ENCODE measurements at places on chromosomes 1 and 21.

DNA sequence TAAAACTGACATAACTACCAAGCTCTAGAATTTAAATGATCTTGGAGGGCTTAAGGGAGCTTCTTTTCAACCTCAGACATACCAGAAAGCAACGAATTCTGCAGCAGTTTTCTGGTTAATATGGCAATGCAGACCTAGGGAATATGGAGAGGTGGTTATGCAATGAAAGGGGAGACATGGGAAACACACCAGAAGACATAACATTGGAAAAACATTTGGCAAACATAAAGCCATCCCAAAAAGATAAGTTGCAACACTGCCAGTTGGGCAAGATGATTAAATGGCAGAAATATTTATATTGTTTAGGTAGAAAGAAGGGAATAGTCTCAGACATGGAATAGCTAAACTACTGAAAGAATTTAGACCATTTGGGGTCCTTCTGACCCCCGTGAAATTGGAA, 104.5 kb downstream of the KCNJ6 start:
- no peak for DNase-seq

DNA sequence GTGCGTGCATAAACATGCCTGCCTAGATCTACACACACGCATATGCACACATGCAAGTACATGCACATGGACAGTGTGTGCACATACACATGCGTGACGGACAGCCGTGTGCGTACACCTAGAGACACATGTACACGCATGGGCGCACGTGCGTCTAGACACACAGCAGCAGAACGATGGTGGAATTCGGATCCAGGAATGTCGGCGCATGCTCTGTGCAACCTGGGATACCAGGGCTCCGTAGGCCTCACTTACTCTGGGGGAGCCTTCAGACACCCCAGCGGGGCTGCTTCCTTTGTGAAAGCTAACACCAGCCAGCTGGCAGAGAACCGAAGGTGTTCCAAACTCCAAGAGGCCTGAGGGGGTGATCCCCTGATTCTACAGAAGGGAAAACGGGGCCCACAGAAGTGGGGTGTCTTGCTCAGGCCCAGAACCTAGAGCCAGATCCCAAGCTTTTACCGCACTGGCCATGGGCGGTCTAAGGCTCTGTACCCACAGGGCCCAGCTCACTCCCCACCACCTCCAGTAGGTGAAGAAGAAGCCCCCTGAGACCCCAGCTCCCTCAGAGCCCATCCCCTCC, 27.4 kb upstream of the ARHGEF16 start:
- DNase-seq = no peak

GRCh38 chr21:14694817-14695216, 148.7 kb upstream of the SAMSN1 start:
- no peak for DNase-seq

- DNase-seq = no peak
Observed at GRCh38 chr1:223489439-223489838, 96.2 kb downstream of the CCDC185 start.

DNA sequence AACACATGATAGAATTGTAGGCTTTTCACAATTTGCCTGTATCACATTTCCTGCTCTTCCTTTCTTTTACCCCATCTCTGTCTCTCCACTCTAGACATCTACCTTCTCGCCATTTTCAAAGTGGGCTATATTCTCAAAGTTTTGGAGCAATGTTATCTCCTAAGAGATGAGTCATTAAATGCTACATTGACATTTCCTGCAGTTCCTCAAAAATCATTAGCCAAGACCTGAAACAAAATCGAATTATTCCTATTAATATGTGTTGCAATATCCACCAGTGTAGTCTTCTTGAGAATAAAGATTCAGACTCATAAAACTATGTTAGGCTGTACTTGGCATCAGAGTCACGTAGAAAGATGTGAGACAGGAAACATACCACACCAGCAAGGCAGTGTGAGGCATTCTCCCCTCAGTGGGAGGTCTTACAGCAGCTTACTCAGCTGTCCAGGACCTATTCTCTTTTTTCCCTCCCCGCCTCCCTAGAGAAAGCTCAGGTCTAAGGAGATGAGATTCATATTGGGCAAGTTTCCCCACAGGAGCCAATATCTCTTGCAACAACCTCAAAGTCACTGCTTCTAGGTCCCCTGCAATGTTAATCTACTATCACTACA, 38.8 kb downstream of the FRRS1 start:
- DNase-seq = no peak

DNA sequence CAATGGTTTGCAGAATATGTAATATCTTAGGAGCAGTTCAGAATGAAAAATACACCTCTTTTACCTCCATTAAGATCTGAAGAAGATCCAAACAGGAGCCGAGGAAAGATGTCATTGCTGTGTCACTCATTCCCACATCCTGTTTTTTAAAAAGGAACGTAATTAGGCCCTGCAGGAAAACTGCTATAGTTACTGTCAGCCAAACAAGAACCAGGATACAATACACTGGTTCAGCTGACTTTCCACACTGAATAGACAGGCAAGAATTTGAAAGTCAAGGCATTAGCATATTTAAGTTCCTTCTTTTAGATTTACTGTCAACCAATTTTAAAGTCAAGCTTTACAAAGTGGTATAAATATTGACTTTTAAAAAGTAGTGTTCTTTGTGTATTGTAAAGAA, 63.8 kb downstream of the IARS2 start:
- no peak for DNase-seq

DNA sequence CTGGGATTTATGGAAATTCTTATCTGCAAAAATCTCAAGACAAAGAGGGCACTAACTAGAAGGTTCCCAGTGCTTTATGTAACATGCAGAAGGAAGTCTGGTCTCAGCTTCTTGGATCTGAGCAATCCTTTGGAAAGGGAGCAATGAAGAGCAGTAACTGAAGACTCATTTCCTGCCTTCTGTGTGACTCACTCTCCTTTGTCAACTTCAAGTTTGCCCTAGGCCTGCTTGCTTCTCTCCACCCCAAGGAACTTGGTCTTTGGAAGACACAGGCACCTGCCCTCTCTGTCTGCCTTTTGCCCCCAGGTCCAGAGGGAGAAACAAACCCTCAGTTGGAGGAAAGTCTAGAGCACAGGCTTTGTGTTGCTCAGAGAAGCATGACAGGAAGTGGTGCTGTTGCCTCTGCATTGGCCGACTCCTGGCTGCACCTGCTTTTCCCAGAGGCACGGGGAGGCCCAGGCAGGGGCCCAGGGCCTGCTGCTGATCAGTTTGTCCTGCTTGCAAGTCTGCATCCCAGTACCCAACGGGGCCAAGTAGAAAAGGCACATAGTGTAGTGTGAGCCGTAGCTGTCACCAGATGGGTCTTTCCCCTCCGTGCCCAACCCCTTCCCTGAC, 137.2 kb downstream of the DHRS3 start:
- DNase-seq = no peak

GRCh38 chr1:155173478-155174323, at the start of gene TRIM46:
Gene TRIM46 (plus strand): TSS chr1:155173849. CDS start chr1:155173967, 118 bp downstream.
- peak; percentile 53 for DNase-seq

DNA sequence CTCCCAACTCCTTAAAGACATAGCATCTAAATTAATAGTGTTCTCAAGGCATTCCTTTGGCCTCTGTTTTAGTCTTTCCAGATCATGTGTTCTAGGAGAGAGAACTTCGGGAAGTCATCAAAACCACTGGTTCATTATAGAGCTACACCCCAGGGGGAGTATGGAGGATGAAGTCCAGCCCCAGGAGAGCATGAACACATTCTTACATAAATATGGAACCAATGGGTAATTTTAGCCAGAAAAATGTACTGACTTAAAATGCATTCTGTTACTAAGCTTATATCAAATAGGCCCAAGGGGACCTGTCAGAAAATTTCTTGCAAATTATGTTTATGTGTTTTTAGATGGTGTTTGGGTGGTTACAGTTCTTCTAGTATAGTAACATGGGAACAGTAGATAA, 165.2 kb downstream of the NTMT2 start:
- no peak for DNase-seq

- DNase-seq = no peak
Observed at GRCh38 chr1:33358795-33359503, 38.1 kb upstream of the A3GALT2 start.

- DNase-seq = peak; percentile 64
Observed at GRCh38 chr1:218346391-218347204, 1.5 kb downstream of the TGFB2 start.

- DNase-seq = no peak
Observed at GRCh38 chr21:35333831-35334618, 284.9 kb upstream of the RUNX1 start.

DNA sequence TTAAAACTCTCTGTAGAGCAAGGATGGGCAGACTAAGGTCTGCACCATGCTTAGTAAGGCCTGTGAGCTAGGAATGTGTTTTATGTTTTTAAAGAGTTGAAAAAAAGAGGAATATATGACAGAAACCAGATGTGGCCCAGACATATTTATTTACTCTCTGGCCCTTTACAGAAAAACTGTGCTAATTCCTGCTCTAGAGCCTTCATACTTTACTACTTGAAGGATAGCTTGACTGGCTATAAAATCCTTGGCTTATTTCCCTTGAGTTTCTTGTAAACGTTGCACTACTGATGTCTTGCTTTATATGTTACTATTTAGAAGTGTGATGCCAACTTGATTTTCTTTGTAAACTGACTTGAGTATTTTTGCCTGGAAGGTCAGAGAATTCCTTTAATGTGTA, 33.5 kb downstream of the CTBS start:
- DNase-seq = no peak

DNA sequence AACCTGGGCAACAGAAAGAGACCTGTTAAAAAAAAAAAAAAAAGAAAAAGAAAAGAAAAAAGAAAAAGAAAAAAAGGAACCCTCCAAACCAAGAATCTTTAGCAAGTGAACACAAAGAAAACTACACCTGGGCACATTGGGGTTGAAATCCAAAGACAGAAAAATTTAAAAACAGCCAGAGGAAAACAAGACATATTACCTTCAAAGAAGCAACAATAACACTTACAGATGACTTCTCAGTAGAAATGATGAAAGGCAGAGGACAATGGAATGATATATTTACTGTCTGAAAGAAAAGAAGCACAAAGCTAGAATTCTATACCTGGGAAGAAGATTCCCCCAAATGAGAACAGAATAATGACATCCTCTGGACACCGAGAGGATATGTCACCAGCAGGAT, 2.7 kb upstream of the KRTAP10-1 start:
- DNase-seq = no peak

DNA sequence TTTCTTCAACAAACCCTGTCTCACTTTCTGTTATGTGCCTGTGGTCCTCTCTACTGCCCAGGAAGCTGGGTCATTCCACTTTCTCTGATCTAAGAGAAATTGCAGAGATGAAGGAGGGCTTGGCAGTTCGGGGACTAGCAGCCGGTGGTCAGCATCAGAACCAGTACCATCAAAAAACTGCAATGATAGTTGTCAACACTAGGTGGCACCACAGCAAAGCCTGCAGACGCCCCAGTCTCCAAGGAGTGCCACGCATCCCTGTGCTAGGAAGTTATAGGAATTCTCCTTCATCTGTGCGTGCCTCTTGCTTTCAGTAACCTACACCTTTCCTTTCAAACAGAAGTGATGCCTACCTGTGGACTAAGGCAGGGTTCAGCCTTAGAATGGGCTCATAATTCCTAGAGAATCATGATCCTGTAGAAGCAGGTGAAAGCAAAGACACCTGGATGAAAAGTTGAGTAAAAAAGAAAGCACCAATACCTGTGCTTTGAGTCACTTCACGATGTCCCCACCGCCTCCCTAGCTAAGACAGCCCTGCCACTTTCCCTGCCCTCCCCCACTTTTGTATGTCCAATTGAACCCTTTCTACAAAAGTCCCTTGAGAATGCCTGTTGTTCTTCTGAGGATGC, 129.2 kb downstream of the ADAMTS1 start:
- DNase-seq = peak; percentile 40

- DNase-seq = no peak
Observed at GRCh38 chr1:204742676-204743251, 57.2 kb upstream of the LRRN2 start.

GRCh38 chr1:72442262-72442661, 159.9 kb upstream of the NEGR1 start:
- DNase-seq = no peak

GRCh38 chr1:203544485-203544884, 50.5 kb downstream of the OPTC start:
- DNase-seq = no peak

GRCh38 chr1:87089070-87089736, 174.8 kb downstream of the HS2ST1 start:
- DNase-seq = no peak

GRCh38 chr1:42251042-42251441, 84.0 kb downstream of the FOXJ3 start:
- no peak for DNase-seq

- no peak for DNase-seq
Observed at GRCh38 chr1:116127123-116127847, 16.1 kb downstream of the MAB21L3 start.

GRCh38 chr21:45013260-45013841, 61.0 kb upstream of the ADARB1 start:
- peak; percentile 19 for DNase-seq

GRCh38 chr1:196387766-196388165, 220.5 kb downstream of the KCNT2 start:
- DNase-seq = no peak

DNA sequence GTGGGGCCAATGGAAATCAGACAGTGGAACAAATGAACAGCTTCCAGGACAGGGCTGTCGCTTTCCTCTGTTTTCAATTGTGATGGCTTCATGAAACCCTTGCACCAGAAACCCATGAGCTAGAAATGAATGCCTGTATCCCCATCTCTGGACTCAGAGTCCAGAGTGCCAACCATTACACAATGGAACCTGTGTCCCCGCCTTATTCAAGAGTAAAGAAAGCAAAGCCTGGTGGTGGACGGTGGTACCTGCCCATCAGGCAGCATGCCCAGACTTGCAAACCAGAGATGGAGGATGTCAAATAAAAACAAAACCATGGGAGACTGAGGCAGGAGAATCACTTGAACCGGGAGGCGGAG, 4.4 kb upstream of the CAPN2 start:
- no peak for DNase-seq

- DNase-seq = peak; percentile 39
Observed at GRCh38 chr1:202850593-202851362, 38.2 kb downstream of the RABIF start.

- DNase-seq = no peak
Observed at GRCh38 chr1:26915204-26915842, 1.5 kb upstream of the NR0B2 start.
